ENCODE measurements at places on chromosomes 1 and 21.

DNA sequence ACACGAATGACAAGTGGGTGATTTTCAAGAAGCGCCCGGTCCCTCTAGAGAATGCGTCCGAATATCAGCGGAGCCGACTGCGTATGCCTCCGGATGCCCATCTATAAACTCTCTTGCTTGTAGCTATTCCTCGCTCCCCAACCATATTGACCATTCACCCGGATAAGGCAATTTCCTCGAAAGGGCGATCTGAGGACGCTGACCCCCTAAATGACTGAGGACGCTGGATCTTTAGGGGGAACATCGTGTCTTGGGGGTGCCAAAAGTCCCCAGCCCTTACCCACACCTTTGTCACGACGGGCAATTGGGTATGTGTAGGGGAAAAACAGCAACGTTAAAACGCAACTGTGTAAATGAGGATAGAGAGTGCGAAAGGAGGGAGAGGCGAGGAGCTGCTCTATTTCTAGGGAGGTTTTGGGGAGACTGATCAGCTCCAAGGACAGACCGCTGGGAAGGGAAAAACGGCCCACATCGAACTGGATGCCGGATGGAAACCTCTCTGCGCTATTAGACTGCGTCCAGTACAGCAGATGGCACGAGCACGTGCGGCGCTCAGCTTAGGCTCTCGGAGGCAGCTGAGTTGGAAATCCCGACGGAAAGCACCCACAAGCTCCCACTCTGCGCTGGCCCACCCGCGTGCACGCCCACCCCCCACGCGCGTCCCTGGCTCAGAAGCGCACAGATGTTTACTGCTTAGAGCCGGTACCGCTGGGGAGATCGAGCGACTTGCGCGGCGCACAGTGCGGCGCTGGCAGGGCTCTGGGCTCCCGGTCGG lies 2.9 kb upstream of the PRRX1 start:
- no peak for DNase-seq

DNA sequence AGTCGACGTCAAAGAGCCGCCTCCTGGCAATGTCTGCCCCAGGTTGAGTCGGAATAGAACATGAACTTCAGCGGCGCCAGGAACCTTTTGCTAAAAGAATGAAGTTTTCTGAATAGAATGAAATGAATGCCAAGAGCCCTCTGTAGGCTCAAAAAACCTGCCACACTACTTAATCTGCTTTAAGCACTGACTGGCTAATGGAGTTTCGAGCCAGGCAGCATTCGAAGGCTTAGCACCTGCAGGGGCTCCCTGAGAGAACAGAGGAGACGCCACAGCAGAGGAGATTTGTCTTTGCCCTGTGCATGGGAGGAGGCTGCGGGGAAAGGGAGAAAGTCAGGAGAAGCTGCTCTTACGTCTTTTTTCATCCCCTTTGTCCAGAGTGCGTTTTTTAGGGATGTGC lies 641.7 kb downstream of the AJAP1 start:
- no peak for DNase-seq

DNA sequence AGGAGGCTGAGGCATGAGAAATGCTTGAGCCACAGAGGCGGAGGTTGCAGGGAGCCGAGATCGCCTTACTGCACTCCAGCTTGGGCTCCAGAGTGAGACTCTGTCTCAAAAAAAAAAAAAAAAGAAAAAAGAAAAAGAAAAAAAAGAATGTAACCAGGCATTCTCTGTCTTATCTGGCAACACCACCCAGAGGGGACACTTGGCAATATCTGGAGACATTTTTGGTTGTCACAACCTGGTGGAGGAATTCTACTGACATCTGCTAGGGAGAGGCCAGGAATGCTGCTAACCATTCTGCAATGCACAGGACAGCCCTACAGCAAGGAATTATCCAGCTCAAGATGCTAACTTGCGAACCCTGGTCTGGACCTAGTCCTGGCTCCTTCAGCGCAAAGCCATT lies 2.3 kb upstream of the CNR2 start:
- DNase-seq: no peak

DNA sequence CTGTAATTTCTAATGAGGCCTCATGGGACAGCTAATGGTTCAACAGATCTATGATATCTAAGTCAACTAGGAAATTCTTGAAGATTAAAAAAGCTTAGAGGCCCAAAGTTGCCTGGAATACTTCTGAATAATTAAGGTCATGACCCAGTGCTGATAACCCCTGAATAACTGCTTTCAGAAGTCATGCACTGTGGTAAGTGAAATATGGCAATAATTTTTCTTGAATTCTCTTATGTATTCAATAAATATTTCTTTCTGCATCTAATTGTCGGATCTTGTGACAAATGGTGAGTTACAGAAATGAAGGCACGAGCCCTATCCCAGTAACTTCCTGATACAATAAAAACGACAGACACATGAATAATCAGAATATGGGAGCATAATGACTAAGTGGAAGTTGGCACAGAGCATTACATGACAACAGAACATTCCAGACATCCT lies 219.3 kb upstream of the GREM2 start:
- no peak for DNase-seq

DNA sequence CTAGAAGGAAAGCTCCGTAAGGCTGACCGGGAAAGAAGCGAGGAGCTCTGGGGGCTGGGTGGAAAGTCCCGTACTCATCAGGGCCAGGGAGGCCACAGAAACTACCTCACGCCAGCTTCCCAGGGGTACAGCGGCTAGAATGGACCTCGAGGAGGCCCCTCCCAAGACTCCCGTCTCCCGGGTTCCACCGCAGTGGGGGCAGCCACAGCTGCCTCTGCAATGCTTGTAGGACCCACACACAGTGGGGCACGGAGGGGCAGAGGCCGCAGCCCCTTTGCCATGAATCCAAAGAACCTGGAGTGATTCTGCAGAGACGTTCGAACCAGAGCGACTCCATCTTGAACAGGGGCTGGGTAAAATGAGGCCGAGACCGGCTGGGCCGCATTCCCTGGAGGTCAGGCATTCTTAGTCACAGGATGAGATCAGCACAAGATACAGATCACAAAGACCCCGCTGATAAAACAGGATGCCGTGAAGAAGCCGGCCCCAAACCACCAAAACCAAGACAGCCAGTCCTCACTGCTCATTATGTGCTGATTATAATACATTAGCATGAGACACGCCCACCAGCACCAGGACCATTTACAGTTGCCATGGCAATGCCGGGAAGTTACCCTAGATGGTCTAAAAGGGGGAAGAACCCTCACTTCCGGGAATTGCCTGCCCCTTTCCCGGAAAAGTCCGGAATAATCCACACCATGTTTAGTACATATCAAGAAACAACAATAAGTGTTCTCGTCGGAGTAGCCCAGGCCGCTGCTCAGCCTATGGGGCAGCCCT lies 1.6 kb upstream of the ANKRD65 start:
- no peak for DNase-seq

GRCh38 chr21:39480271-39480670 lies 28.5 kb downstream of the SH3BGR start:
- no peak for DNase-seq

GRCh38 chr1:12602659-12603024 lies 15.4 kb downstream of the DHRS3 start:
- no peak for DNase-seq

DNA sequence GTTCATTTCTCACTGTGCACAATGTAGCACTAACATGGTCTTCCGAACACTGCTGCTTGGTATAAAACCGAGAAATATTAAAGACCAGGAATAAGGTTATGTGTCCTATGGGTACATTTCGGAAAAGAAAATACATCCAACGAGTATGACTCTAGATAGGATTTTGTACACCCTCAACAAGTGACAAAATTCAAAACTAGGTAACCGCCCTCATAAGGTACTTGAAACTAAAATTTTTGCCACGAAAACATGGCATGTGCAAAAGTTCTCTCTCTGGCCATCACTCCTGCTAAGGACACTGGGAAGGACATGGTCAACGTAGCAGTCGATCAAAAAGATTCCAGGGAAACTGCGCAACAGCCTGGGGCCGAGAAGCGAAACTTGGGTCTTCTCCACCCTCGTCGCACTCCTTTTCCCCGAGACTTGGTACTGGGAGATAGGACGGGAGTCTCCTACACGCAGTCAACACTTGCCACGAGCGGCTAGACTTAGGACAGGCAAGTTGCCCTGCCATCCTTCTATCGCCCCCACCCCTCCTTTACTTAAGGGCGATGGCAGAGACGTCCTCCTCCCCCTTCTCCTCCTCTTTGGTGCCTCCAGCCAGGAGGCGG lies 338 bp upstream of the TOR1AIP1 start:
- DNase-seq: no peak

DNA sequence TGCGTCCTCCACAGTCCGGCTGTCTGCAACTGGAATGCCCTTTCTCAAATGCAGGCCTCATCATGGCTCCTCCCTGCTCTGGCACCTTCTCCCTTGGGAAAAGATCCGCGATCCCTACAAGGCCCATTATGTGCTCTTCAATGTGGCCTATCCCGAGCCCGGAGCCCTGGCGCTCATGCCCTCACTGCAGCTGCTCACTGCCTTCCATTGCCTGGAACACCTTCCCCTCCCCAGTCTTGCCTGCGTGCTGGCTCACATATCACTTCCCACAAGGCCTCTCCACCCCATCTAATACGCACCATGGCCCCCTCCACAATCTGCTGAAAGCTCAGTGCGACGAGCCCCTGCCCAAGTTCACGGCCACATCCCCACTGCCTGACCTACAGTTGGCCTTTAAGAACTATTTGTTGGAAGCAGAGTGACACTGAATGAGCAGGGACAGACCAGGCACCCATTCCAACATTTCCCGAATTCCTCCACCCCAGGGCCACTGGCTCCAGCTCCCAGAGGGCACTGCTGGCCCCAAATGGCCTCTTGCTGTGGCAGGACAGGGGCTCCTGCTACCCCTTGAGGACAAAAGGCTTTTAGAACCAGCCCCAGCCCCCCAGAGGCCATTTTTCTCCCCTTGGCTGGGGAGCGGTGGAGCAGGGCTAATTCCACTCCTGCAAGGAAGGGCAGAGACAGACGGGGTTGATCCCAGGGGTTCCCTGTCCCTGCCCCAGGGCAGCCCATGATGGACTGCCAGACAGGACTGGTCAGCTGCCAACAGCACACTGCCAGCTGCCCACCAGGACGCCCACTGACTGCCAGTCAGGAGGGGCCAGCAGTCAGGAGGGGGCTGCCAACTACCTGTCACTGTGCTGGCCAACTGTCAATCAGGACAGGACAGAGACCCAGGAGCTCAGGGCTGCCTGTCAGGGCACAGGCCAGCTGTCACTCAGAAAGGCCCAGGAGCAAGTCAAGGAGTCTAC lies 64.8 kb downstream of the DHRS3 start:
- DNase-seq: no peak

GRCh38 chr21:26788790-26789189 lies 56.4 kb downstream of the ADAMTS1 start:
- no peak for DNase-seq

DNA sequence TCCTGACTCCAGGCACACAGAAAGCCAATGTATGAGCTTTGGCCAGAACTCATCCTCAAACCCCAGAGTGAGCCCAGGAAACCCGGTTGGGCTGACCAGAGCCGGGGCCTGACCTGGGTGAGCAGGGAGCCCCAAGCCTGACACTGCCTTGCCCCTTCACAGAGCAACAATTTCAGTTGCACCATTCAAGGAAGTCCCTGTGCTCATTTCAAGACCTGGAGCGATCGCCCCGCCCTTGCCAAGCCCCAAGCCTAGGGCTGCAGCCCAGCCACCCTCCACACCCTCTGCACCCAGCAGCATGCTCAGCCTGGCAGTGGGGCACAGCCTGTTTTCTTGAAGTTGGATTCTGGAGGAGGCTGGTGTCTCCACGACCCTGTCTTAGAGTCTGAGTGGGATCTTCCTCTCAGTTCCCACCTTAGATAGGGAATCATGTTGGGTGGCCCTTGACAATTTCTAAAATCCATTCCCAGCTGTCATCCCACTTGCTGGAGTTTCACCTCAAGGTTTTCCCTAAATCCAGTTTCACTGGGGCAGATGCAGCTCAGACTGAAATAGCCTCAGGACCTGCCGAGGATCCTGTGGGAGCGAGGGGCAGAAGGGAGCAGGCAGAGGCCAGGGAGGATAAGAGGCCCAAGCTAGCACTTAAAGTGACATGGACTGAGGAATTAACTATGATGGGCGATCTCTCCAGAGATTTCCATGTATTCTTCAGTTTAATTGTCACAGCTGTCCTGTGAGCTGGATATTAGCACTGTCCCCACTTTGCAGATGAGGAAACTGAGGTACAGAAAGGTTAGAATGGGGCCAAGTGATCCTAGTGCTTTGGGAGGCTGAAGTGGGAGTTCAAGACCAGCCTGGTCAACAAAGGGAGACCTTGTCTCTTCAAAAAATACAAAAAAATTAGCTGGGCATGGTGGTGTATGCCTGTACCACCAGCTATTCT lies 2.5 kb downstream of the NBL1 start:
- no peak for DNase-seq

GRCh38 chr21:17051054-17051453 lies 461.8 kb upstream of the CXADR start:
- no peak for DNase-seq

DNA sequence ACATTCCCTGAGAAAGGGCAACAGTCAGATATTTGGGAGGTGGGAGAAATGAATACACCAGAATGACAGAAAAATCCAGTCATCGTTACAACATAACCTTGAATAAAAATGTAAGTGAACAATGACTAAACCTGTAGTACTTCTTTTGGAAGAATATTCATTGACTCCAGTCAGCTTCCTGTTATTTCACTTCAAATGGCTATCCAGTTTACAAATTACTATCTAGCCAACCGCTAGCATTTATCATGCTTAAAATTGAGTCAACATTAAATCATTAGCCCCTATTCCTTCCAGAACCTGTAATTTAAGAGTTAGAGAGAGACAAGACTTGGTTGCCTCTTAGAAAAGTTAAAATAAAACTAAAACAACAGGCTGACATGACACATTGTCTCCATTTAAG lies 33.6 kb downstream of the WLS start:
- no peak for DNase-seq

- DNase-seq: no peak
These were observed 90.1 kb downstream of the TNFSF18 start for GRCh38 chr1:172960454-172961208.

DNA sequence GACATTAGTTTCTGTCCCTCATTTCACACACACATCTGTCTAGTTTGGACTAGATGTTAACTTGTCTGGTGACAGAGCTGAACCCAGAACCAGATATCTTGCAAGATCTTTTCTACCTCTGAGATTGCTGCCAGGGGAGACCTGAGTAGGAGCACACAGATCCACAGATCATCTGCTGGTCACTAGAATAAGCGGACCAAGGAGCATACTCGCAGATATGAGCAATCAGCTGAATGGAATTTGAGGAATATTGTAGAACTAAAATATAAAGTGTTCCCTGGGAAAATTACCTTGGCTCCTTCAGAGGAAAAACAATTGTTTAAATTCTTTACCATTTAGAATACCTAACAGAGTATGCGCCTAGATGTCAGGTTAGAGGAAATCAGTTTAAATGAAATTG lies 90.7 kb downstream of the TNFSF18 start:
- no peak for DNase-seq

DNA sequence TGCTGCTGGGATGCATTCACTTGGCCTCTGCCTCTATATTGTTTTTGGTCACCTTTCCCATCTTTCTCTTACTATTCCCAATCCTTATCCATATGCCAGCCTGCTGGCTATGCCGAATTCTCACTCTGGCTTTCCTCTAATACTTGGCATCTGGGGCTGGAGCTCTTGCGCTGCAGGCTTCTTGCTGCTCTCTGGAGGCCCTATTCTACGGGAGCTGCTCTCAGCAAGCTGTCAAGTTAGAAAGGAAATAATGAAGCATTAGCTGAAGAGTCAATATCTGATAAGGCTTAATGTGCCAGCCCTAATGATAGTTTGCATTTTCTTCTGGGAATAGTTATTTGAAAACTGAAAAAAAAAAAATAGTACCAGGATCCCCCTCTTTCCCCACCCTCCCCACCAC lies 125.3 kb upstream of the CYYR1 start:
- DNase-seq: no peak

GRCh38 chr21:45889256-45889655 lies 92.3 kb upstream of the COL6A1 start:
- DNase-seq: no peak
